Left ventricle myocardium inferior (tissue), 1 donor: ENCODE measurements at places on chromosomes 6 and 20. TPM values are rescaled to one million over a fixed set of nuclear protein-coding genes. Genes with fewer than 3 reads are reported as not detected.

- peaks cover 38% of the 10 kb centered on the region for H3K36me3 ChIP-seq
- peaks cover 55% of the 10 kb centered on the region for H3K4me1 ChIP-seq
- peak overlapping the region; percentile 33 for H3K27ac ChIP-seq
- H3K27me3 ChIP-seq, result no peaks in the 10 kb centered on the region
Measured at GRCh38 chr20:57409672-57410397, 18.6 kb downstream of the RBM38 start.

Gene TENT5A
- total RNA-seq, result 44.4 TPM

- no peaks in the 10 kb centered on the region for H3K27me3 ChIP-seq
- H3K4me1 ChIP-seq, result peaks cover 4% of the 10 kb centered on the region
- no peak for DNase-seq
- H3K27ac ChIP-seq, result no peak overlapping the region
- no peaks in the 10 kb centered on the region for H3K36me3 ChIP-seq
Measured at GRCh38 chr20:38224531-38224930, 36.0 kb downstream of the KIAA1755 start.

- no peak overlapping the region for H3K4me3 ChIP-seq
- H3K36me3 ChIP-seq, result no peaks in the 10 kb centered on the region
- no peaks in the 10 kb centered on the region for H3K27me3 ChIP-seq
- no peak for DNase-seq
- H3K4me1 ChIP-seq, result no peaks in the 10 kb centered on the region
Measured at GRCh38 chr6:24472181-24472580, 17.2 kb downstream of the GPLD1 start.
